ENCODE measurements at places on chromosomes 13 and 19.

DNA sequence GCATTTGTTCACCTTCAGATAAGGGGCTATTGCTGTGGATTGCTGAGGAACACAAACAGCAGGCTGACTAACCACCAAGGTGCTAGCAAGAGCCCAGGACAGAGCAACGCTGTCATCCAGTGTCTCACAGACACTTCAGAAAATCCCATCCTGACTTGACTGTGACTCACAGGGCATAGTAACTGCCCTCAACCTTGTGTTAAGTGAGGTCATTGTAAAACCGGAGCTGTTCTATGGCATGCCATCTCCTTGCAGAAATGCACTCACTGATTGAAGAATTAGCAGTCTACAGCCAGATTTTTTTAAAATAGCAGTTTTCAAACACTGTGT is 51.1 kb downstream of the TNFRSF19 start:
- peak; percentile 89 for DNase-seq

DNA sequence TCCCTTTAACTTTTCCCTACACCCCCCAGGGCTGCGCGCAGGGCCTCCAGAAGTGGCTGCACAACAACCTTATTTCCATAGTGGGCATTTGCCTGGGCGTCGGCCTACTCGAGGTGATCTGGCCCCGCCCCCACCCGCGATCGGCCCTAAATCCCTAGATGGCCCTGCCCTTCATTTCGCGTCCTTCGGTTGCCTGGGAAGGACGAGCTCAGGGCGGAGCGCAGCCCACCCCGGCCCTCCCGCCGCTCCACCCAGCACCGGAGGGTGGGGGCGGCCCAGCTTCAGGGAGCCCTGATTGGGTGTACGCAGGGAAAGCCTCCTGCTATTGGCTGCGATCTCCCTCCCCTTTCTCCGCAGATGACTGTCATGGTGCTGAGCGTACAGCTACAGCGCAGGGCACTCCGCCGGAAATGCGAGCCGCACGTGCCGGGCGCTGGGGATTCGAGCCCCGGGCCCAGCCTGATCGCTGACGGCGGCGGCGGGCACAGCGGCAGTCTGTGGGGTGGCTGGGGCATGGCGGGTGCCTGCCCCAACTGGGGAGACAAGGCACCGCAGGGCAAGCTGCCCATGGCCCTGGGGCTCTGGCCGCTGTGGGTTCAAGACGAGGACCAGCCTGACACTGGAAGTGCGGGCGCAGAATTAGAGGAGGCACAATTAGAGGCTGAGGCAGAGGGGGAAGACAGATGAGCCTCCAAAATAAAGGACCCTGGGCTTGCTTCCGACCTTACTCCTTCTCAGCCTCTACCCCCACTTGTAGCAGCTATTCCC is 4.3 kb downstream of the CD37 start:
- no peak for DNase-seq

DNA sequence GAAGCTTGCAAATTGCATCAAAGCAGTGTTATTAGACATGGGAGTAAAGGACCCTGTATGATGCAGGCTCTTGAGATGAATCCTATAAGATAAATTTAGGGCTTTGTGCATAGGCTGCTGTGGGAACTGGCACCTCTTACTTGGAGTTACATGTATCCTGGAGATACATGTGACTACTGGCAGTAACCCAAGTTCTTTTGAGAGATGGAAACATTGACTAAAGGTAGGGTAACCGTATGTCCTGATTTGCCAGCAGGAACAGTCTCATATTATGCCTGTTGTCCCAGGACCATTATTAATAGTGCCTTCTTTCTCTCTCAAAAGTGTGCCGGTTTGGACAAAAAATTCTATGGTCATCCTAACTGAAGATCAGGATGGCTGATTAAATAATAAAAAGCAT is 195.4 kb downstream of the LACC1 start:
- DNase-seq: no peak

GRCh38 chr19:33414667-33415605 is 41.4 kb downstream of the CEBPG start:
- no peak for DNase-seq

GRCh38 chr19:35958660-35959039 is 22.5 kb downstream of the LRFN3 start:
- DNase-seq: no peak

DNA sequence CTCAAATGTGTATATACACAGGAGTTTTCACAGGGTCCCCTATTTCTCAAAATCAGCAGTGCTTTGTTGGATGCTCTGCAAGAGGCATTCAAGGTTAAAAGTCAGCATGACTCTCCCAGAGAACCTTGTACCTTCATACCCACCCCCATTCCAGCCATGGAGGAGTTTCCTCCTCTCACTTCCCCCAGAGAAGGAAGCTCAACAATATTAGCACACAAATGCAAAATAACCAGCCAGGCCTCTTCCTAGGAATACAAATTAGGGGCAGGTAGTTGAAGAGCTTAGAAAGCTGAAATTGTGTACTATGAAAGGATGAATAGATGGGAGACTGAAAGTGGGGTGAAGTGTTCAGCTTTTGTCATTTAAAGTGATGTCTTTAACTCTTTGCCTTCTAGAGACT is 43.8 kb downstream of the SPRY2 start:
- no peak for DNase-seq

GRCh38 chr19:31770223-31770622 is 421.0 kb upstream of the TSHZ3 start:
- DNase-seq: no peak

DNA sequence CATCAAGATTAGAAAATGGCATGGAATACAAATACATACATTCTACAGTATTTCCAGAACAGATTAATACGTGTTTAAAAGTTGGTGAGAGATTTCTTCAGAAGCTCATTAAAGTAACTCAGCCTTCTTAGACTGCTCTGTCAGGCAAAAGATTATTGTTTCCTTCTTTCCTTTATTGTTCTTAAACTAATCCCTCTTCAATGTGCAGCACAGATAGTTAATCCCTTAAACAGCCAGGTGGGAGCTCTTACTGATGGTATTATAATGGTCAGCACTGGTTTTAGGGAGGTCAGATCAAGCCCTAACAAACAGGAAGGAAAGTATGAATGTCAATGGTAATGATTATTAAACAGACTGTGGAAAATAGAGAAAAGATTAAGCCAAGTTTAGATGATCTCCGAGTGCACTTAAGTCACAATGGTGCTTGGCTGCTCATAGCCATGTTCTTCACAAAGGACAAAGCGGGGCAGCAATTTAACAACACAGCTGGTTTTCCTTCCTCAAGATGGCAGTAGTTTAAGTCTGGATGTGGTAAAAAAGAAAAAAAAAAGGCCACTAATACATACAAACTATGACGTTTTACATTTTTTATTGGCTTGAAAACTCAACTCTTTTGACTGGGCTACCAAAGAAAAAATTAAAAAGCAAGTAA is 992.6 kb downstream of the PCDH9 start:
- no peak for DNase-seq

- DNase-seq: peak; percentile 32
Observed at GRCh38 chr19:3607303-3608078, 816 bp upstream of the TBXA2R start.

DNA sequence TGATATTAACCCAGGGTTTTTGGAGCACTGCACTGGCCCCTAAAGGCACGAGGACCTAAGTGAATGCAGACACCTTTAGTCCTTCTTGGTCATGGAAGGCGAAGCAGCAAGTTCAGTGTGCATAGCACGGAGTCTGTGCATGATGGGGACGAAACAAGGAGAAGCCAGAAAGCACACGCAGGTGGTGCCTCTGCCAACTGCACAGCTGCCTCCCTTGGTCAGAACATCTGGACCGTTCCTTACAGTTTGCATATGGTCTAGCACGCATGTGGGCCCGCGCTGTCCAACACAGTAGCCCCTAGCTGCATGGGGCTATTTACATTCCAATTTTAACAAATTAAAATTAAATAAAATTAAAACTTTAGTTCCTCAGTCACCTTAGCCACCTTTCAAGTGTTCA is 44.0 kb downstream of the FLT3 start:
- DNase-seq: no peak

DNA sequence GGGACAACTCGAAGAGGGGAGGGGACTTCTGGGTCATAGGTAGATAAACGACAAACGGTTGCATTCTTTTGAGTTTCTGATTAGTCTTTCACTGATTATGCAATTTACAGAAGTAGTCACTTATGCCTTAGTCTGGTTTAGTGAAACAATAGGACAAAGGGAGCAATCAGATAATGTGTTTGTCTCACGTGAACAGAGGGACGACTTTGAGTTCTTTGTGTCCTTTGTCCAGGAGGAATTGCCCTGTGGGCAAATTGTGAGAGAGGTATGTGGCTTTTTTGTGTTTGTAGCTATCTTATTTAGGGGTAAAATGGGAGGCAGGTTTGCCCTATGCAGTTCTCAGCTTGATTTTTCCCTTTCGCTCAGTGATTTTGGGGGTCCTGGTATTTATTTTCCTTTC is 362.9 kb upstream of the PCDH20 start:
- DNase-seq: no peak

DNA sequence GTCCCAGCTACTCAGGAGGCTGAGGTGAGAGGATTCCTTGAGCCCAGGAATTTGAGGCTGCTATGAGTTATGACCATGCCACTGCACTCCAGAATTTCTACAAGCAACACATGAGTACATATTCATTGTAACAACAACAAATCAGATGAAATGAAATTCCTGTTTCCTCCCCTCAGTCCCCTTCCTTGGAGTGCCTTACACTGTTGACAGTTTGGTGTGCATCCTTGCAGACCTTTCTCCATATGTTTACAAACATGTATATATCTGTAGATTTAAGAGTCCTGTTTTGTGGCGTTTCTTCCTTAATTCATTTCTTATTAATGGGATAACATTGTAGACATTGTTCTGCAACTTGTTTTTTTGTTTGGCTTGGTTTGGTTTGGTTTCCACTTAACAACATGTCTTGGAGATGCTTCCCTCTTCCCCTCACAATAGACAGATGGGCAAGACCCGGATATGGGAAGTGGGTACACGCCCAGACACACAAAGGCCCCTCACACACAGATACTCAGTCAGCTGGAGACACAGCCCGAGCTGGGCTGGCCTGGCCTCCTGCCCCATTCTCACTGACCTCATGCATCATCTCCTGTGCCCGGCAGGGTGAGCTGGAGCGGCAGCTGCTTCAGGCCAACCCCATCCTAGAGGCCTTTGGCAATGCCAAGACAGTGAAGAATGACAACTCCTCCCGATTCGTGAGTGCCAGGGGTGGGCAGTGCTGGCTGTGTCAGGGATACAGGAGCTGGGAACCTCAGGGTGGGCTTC is 21.7 kb downstream of the MYH14 start:
- no peak for DNase-seq

DNA sequence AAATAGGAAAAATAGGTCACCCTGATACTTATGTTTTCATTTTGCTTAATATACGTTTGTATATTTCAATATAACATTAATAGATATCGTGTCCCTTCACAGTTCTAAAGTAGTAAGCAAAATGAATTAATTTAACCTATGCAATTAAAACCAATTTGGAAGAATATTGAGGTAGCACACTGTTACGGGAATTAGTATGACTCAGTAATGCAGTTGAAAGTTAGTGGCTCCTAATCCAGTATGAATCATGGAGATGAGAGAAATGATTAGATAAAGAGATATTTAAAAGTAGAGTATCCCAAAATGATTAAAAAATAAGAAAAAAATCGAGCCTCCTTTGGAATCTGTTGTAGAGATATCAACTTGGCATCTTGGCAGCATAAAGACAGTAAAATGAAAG is 177.0 kb upstream of the SLITRK6 start:
- no peak for DNase-seq

- no peak for DNase-seq
Observed at GRCh38 chr13:43266936-43267615, 243.7 kb downstream of the DNAJC15 start.

DNA sequence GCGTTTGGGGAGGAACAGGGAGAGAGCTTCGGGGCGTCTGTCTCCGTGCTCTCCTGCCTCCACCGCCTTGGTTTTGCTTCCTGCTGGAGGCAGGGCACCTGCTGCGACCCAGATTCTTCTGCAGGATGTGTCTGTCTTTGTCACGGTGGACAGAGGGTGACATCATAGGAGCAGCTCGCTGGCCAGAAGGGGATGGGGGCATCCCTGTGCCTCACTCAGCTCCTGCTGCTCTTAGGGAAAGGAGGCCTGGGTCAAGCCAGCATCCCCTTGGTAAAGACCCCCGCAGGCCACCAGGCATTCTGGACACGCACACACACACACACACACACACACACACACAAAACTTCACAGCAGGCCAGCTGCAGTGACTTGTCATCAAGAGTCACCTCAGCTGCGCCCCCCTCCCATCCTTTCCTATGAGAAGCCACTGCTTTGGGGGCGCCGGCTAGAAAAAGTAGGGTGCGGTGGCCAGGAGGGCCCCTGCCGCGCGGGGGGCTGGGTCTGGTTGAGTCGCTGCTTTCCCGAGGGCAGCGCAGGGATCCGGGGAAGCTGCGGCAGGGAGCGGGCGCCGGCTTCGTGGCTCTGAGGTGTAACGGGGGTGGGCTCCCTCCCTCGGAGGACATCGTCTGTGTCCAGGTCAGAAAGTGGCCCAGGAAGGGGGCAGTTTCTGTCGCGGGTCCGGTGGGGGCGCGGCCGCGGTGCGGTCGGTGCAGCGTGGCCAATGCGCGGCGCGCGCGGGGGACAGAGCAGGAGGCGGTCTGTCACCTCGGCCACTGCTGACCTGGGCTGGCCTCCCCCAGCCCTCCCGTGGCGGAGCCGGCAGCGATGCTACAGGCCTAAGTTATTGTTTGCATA is 15.8 kb upstream of the NPAS1 start:
- no peak for DNase-seq

DNA sequence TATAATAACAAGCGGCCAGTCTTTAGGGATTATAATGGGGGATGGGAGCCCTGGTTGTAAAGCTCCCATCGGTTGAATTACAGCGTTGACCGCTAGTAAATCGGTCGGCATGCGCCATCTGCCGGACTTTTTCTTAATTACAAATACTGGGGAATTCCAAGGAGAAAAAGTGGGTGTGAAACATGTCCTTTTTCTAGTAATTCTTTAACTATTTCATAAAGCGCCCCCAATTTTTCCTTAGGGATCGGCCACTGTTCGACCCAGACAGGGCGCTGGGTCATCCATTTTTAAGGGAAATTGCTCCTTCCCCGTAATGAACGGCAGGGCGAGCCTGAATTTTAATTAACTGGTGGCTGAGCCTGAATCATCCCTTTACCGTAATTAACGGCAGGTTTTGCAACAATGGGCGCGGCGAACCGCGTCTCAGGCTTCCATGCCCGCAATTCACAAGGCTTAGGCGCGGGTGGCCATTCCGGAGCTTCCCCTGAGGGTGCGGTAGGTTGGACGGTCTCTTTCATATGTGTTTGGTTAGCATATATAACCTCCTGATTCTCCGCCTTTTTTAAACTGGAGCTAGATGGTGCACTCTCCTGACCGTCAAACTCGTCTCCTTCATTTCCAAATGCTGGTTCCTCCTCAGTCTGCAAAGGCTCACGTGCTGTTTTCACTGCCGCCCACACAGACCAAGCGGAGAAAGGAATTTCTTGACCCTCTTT is 30.2 kb upstream of the EVI5L start:
- DNase-seq: peak; percentile 78

Data from HFFc6 (cell line).